ENCODE measurements at places on chromosomes 1 and 21.

GRCh38 chr1:161421456-161421855, 53.8 kb upstream of the CFAP126 start:
- DNase-seq = no peak

GRCh38 chr1:234716908-234717375, 107.0 kb upstream of the IRF2BP2 start:
- DNase-seq = no peak

DNA sequence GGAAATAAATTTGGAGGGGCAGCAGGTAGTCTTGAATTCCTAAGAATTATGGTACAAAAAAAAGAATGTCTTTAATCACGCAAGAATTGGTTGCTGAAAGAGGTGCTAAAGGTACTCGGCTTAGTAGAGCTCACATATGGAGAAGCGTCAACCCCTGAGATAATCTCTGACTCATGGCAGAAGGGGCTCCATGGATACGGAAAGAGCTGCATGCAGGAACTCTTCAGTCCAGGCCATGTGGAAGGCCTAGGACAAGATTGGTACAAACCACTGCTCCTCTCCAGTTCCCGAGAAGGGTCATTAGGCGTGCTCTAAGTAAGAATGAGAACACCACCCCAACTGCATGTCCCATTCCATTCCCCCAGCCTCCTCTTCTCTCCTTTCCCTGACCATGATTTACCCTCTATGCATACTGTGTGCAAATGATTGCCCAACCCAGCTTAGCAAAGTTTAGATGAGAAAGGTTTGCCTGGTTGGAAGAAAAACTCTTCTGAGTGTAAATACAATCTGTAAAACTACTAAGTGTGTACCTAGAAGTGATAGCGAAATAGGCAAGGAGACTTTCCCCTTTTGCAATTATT, 10.9 kb downstream of the GJA8 start:
- DNase-seq = no peak

DNA sequence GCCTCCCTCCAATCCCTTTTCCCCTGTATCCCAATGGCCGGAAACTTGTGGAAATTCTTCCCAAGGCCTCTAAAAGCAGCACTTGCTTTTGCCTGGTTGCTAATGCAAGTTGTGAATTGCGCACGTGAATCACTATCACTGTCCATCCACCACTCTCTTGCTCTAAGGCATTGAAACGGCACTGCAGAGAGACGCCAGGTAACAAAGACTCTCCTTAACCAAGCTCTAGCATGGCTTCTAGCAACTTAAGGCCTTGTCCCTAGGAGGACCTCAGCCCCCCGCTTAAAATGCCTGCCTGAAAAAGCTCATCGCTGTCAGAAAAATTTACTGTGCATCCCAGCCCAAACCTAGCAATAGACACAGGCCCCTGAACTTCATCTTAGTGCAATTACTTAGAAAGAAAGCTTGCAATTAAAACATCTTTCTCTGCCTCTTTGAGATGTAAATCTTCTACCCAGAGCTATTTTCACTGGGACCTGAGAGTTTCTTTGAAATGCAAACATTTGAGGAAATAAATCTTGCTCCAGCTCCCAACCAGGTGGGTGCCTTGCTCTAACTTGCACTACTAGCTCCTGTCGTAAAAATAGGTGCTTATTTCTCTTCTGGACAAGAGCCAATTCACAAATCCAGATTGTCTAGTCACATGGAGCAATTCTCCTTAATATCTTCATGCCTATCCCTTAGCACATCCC, 32.9 kb upstream of the ITLN2 start:
- no peak for DNase-seq

DNA sequence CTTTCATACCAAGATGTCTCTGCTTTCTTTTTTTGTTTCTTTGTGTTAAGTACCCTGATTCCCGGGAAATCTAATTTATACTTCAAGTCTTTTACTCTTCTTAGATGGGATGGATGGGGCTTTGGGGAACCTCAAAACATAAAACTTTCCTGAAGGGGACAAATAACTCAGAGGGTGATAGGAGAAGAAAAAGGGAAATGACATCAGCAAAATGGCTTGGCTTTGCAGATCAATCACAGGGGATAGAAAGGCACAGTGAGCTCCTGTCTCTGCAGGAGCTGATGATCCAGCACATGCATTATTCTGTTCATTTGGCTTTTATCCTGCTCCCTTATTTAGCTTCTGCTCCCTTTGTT, 1.4 kb upstream of the CA14 start:
- no peak for DNase-seq

DNA sequence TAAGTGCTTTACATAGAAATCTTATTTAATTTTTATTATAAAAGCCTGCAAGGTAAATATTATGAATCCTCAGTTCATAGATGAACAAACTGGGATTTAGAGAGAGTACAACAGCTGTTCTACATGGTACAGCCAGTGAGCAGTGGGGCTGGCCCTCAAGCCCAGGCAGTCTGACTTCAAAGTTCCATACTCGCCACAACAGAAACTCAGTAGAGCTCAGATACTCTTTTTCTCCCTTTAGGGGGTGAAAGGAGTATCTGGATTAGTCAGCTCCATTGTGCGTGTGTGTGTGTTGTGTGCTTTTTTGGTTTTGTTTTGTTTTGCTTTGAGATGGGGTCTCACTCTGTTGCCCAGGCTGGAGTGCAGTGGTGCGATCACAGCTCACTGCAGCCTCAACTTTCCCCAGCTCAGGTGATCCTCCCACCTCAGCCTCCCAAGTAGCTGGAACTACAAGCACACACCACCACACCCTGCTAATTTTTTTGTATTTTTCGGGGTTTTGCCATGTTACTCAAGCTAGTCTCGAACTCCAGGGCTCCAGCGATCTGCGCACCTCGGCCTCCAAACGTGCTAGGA, 378.5 kb downstream of the SMYD3 start:
- no peak for DNase-seq

DNA sequence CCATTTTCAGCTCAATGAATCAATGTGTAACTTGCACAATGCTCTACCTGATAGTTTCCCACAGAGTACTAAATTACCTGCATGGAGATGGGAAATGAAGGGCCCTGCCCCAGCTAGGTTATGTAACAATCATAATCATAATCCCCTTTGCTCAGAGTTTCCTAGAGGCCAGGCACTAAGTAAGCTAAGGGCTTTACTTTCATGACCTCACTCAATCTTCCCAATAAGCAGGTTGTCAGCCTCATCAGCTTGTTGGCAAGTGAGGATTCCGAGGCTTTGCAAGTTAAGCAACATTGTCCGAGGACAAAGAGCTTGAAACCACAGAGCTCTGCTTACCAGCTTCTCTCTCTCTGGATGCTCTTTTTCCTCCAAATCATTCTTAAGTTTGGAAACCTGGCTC, 64.1 kb upstream of the NTPCR start:
- DNase-seq = no peak

- DNase-seq = no peak
These were observed 53.0 kb upstream of the PRELP start for GRCh38 chr1:203422656-203423055.

Data from activated CD4-positive, CD25-positive, alpha-beta regulatory T cell (primary cell).